Hematopoietic multipotent progenitor cell treated with erythropoietin and hydrocortisone succinate and interleukin-3 and kit ligand, for 6 days (in vitro differentiated cells): ENCODE measurements at places on chromosomes 5 and 9.

DNA sequence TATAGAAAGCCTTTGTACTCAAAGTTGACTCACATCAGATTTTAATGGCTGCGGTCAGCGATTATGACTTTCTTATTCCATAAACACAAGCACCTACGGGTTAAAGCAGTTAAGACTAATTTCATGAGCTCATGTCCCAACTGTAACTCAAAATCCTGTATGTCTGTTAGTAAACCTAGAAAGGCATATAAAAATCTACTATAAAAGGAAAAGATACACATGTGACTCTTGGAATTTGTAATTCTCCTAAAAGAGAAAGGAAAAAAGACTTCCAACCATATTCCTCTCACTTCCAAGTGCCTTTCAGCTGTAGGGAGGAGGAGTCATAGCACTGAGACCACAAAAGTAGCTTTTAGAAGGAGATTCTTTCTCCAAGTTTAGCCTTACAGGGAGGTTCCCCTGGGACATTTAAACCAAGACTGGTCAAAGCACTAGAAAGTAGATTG lies 129.1 kb downstream of the EBF1 start:
- no peak for DNase-seq

GRCh38 chr9:81855538-81855937 lies 72.7 kb upstream of the SPATA31D4 start:
- DNase-seq, result no peak

DNA sequence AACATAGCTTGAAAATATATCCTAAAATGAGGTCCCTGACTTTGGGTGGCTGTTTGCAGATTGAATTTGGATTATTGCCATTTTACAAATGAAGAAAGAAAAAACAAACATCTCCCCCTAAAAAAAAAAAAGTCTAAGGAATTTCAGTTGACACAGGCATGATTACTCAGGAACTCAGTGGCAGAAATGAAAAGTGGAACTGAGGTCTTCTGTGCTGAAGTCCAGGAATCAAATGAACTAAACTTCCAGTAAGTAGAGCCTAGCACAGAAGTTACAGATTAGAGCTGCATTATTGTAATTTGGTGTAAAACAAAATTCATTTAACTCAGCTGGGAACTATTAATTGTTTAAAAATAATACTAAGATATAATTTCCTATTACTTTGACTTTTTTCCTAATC lies 26.7 kb downstream of the FAM170A start:
- DNase-seq, result no peak

GRCh38 chr9:125372441-125373226 lies 111.0 kb downstream of the GAPVD1 start:
- no peak for DNase-seq

- no peak for DNase-seq
These were observed 275.7 kb upstream of the MSX2 start for GRCh38 chr5:174448662-174449061.

DNA sequence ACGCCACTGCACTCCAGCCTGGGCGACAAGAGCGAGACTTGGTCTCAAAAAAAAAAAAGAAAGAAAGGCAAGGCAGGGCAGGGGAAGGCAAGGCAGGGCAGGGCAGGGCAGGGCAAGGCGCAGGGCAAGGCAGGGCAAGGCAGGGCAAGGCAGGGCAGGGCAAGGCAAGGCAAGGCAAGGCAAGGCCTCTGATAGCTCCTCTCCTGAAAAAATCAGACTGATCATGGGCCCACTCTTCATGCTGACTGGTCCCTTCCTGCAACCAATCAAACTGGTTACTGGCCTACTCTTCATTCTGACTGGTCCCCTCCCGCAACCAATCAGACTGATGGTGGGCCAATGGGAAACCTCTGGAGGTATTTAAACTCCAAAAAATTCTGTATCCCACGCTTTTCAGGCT lies 3.4 kb upstream of the ZBTB5 start:
- peak; percentile 31 for DNase-seq

DNA sequence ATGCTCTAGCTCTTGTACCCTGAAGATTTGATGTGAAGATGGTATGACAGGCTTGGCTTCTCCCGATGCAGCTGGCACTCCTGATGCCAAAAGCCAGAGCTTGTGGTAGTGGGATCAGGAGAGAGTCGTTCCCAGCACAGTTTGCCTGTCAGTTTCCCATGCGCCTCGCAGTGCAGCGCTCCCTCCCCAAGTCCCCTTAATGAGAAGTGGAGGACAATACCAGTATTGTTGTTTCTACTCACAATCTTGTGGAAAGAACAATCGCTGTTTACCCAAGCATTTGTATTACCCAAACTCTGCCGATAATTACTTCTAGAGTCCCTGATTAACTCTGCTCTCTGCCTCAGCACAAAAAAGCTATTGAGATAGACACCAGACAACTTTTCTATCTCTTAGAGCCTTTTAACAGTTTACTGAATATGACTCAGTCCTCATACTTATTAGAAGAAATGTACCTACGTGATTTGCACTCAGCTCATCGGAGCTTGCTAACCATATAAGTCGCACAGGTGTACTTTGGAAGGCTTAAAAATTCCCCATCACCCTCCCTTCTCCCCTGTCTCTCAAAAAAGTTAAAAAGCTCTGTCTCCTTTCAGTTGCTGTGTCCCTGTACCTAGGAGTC lies 283.2 kb upstream of the TMEM161B start:
- DNase-seq, result no peak

- no peak for DNase-seq
These were observed 69.8 kb downstream of the HABP4 start for GRCh38 chr9:96519787-96520186.

DNA sequence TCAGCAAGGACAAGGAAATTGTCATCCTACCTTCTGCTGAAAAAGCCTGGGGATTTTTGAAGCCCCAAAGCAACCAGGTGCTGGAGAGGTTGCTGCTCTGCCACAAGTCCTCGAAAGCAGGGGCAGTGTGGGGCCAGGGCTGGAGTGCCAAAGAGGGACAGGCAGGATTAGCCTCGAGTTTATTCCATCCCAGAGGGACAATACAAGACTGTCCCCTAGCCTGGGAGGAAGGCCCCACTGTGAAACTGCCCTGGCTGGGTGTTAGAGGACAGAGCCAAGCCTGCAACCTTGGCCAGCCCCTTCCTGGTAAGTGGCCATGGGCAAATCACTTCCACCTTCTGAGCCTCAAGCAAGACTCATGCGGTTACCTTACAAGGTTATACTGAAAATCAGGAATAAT lies 55.1 kb downstream of the WHRN start:
- DNase-seq, result no peak

DNA sequence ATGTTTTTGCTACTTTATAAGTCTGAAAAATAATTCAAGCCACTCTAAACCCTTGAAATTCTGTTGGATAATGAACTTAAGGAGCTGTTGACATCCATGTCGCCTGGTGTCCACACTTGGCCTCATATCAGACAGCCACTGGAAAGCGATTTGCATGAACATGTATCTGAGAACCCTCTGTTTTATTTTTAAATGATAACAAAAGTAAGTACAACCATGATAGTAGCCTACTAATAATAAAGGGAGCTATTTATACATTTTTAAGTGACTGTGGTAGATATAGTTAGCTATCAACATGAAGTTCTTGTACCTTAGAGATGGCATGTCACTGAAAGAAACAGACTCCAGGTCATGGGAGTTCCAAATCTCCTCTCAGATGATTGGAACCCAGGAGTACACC lies 53.3 kb downstream of the PLCXD3 start:
- DNase-seq, result no peak

GRCh38 chr5:67887748-67888161 lies 327.8 kb upstream of the PIK3R1 start:
- DNase-seq, result peak; percentile 68

- peak; percentile 79 for DNase-seq
These were observed 3.6 kb upstream of the NPR3 start for GRCh38 chr5:32707418-32707997.
